H9 (cell line): ENCODE measurements at places on chromosomes 3 and 15. TPM values are rescaled to one million over a fixed set of nuclear protein-coding genes. Genes with fewer than 3 reads are reported as not detected.

Gene RFTN1
- total RNA-seq = 2.2 and 2.5 TPM in 2 replicates

Gene MRPL3
- 153 and 154 TPM in 2 replicates for total RNA-seq

DNA sequence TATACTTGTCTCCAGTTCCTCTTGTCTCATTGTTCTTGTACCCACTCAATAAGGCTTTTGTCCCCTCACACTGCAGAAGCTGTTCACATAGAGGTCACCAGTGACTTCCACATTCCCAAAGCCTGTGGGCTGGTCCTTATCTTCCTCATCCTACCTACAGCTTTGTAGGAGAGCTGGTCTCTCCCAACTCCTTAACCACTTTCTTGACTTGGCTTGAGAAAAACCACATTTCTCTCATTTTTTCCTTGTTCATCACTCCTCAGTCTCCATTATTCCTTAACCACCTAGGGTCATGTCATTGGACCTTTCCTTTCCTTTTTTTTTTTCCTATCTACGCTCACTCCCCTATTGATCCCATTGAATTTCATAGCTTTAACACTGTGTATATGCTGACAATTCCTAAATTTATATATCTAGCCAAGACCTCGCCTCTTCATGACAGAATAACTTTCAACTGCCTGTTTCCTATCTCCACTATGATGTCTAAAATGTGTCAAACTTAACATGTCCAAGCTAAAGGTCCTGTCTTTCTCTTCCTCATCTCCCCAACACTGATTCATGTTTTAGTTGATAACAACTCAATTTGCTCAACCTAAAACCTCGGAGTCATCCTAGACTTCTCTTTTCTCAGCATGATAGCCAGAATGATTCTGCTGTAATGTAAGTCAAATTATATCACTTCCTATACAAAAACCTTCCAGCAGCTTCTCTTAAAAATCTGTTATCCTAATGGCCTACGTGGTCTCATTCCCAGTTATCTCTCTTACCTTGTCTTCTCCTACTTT lies 49.5 kb downstream of the CEP63 start:
- no peak for DNase-seq
- no peaks in the 10 kb centered on the region for H3K4me1 ChIP-seq
- H3K36me3 ChIP-seq = peaks cover 5% of the 10 kb centered on the region; the same call in 1 of the 2 replicates
- no peaks in the 10 kb centered on the region for H3K27me3 ChIP-seq
- H3K4me3 ChIP-seq = no peak overlapping the region

DNA sequence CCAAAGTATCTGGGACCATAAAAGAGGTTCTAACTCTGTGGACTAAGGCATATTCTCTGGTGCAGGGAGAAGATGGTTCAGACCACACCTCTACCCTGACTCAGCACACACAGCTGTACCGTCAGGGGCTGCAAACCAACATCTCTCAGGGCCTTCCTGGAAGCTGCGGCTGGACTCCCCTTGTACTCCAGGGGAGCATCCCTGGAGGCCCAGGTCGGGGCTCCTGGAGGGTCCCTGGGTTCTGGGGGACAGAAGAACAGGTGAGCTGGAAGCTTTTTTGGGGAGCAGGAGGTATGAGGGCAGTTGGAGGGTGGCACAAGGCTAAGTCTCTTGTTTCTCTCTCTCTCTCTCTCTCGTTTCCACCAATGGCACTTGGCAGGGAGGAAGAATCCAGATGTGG lies 60.5 kb downstream of the LINGO1 start:
- no peak overlapping the region for H3K4me3 ChIP-seq
- DNase-seq = no peak
- H3K27ac ChIP-seq = no peak overlapping the region
- no peaks in the 10 kb centered on the region for H3K36me3 ChIP-seq

DNA sequence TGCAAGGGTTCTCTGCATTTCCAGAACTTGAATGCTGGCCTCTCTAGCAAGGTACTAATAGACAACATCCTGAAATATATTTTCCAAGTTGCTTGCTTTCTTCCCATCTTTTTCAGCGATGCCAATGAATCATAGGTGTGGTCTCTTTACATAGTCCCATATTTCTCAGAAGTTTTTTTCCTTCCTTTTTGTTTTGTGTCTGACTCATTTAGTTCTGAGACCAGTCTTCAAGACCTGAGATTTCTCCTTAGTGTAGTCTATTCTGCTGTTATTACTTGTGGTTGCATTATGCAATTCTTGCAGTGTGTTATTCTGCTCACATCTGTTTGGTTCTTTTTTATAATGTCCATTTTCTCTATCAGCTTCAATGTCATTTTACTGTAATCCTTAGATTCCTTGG lies 1265.0 kb upstream of the ALCAM start:
- H3K27me3 ChIP-seq = no peaks in the 10 kb centered on the region
- H3K4me1 ChIP-seq = no peaks in the 10 kb centered on the region; the same call in 1 of the 2 replicates
- no peaks in the 10 kb centered on the region for H3K36me3 ChIP-seq
- H3K27ac ChIP-seq = no peak overlapping the region
- no peak for DNase-seq

DNA sequence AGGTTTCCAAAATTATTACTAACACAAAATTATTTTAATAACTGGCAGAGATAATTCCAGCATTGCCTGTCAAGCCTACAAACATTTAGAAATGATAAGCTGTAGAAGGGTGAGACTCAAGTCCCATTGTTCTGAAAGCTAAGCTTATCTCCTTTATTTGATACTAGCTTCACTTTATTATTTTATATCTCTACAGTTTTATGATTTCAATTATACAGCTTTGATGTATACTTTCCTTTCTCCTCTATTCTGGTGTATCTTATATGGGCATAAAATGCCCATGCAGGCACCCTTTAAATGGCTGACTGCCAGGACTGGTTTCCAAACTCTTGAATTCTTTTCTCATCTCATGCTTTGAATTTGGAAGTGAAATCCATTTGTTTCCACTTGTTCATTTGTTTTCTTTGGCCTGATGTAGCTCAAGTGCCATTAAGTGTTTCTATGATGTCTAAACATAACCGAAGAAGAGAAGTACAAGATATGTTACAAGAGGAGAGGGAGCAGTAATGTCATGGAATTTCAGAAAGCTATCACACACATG lies 372.1 kb upstream of the ARHGEF26 start:
- H3K4me1 ChIP-seq = no peaks in the 10 kb centered on the region
- H3K36me3 ChIP-seq = no peaks in the 10 kb centered on the region

- H3K4me3 ChIP-seq = no peak overlapping the region
- no peaks in the 10 kb centered on the region for H3K27me3 ChIP-seq
- no peak overlapping the region for H3K27ac ChIP-seq
- peaks cover 17% of the 10 kb centered on the region for H3K4me1 ChIP-seq
Measured at GRCh38 chr3:123084738-123085237, 18.0 kb downstream of the PDIA5 start.
